Large intestine (tissue), 12 donors: ENCODE measurements at places on chromosomes 6 and 20.
A peak's percentile ranks its signal among the peaks of the same experiment; 100 is the strongest.

DNA sequence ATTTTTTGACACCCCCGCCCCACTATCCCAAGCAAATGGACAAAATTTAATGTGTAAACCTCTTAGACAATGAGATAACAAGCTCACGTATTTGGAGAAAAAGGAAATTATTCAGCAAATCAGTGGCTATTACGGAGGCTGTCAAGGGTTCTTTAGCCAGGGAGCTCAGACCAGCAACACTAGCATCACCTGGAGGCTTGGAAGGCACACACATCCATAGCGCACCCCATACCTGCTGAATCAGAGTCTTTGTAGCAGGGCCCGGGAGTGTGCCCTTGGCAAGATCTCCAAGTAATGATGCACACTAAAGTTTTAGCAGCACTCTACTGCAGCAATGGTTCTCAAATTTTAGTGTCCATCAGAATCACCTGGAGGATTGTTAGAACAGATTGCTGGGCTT, 223.2 kb upstream of the BTBD3 start:
- DNase-seq, result no peak
- H3K4me1 ChIP-seq, result no peaks in the 10 kb centered on the region
- no peaks in the 10 kb centered on the region for H3K27me3 ChIP-seq
- no peak overlapping the region for H3K4me3 ChIP-seq
- H3K36me3 ChIP-seq, result no peaks in the 10 kb centered on the region

DNA sequence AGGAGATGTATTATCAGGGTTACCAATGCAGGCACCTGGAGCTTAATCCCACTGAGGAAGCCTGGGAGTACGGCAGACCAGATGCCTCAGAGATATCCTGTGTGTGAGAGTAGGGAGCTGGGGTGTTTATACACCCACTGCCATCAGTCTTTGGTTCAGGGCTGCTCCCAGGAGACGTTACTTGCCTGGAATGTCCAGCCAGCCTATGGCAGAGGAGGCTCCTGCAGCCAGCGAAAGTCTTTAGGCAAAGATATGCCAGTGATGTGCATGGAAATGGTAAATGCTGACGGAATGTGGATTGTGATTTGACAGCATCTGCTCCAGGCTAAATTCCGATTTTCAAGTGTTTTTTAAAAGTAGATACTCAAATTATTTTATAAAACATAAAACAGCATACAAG, 282.0 kb downstream of the BTBD3 start:
- no peak overlapping the region for H3K4me3 ChIP-seq
- no peak overlapping the region for H3K27ac ChIP-seq
- H3K36me3 ChIP-seq, result no peaks in the 10 kb centered on the region
- DNase-seq, result no peak

DNA sequence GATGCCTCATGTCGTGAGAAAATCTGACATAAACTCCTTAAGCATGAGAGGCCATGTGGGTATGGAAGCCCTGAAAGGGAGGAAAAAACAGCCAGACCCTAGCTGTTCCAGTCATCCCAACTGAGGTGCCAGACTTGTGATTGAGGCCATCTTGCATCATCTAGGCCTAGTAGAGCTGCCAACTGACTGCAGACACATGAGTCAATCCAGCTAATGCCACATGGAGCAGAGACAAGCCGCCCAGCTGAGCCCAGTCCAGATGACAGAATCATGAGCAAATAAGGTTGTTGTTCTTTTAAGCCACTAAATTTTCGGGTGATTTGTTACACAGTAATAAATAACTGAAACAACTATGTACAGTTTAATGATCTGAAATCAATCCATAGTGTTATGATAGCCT, 680.9 kb downstream of the MAFB start:
- H3K4me1 ChIP-seq, result no peaks in the 10 kb centered on the region
- no peaks in the 10 kb centered on the region for H3K36me3 ChIP-seq

DNA sequence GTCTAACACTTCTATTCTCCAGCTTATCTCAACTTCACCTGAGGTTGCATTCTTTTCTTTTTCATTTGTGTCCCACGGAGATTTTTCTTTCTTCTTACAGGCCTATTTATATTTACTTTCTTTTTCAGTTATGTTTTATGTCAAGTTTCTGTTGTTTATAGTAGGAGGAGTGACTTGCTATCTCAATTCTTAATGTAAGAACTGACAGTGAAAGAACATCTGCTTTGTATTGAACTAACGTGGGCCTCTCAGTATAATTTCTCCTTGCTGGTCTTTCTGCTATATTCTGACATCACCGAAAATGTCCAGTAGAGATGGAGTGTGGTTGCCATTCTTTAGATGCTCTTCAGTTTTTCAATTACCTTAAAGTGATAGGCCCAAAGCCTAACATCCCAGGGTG, 521.7 kb downstream of the EPM2A start:
- H3K27me3 ChIP-seq, result no peaks in the 10 kb centered on the region
- H3K36me3 ChIP-seq, result no peaks in the 10 kb centered on the region
- DNase-seq, result no peak
- no peaks in the 10 kb centered on the region for H3K4me1 ChIP-seq
- no peak overlapping the region for H3K4me3 ChIP-seq
- no peak overlapping the region for H3K27ac ChIP-seq

GRCh38 chr20:22986601-22987000, 48.5 kb upstream of the SSTR4 start:
- H3K4me3 ChIP-seq, result no peak overlapping the region
- H3K27me3 ChIP-seq, result no peaks in the 10 kb centered on the region
- no peak overlapping the region for H3K27ac ChIP-seq
- no peaks in the 10 kb centered on the region for H3K4me1 ChIP-seq
- H3K36me3 ChIP-seq, result no peaks in the 10 kb centered on the region
- DNase-seq, result no peak

DNA sequence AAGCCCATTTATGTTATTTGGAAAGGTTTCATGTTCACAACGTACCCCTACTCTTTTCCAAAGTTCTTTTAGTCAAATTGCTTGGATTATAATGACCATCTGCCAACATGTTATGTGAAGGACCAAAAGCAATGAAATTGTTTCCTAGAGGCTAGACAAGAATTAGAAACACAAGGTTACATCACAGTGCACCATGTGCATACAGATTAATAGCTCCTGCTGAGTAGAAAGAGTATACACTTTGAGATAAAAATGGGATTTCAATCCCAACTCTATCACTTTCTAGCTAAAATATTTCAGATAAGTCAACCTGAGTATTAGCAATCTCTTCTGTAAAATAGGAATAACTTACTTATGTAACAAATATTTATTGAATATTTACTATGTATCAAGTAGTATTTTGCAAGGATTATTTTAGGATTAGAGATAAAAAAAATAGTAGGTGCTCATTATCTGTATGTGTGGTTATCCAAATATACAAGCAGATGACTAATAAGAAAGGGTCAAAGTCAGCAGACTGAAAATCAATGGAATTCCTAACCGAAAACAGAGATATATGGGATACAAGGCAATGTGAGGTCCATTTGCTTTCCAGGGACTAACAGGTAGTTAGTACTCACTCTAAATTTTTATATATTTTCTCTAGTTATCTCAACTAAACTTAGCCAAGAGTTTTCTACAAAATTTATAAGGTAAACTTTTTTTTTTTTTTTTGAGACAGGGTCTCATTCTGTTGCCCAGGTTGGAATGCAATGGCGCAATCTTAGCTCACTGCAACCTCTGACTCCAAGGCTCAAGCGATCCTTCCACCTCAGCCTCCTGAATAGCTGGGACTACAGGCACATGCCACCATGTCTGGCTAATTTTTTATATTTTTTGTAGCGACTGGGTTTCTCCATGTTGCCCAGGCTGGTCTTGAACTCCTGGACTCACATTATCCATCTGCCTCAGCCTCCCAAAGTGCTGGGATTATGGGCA, 127.7 kb downstream of the PDSS2 start:
- no peak overlapping the region for H3K4me3 ChIP-seq
- H3K4me1 ChIP-seq, result no peaks in the 10 kb centered on the region
- no peak overlapping the region for H3K27ac ChIP-seq
- no peak for DNase-seq

DNA sequence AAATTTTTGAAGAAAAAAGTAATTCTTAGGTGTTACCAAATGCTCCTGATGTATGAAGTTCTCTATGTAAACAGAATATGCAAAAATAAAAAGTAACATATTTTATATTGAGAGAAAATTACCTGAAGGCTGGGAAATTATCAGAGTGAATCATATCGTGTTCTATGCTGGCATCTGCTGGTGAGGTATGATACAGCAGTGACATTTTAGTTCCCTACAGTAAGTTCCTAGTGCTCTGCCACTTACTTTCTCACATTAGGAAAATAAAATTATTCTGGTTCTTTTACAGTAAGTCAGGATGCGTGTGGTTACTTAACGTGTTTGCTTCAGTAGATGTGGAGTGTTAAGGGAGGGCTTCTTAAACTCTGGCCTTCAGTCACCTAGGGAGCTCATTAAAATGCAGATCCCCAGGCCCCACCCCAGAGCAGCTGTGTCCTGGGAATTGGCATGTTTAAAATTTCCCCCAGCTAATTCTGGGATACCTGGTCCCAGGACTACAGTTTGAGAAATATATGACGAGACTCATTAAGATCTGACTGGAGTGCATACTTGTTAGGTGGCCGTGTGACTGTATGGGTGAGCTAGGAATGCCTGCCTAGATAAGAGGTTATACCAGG, 3.2 kb downstream of the ACTR5 start:
- H3K4me3 ChIP-seq, result no peak overlapping the region
- peak; percentile 15 for DNase-seq
- peaks cover 8% of the 10 kb centered on the region for H3K4me1 ChIP-seq
- H3K36me3 ChIP-seq, result peaks cover 23% of the 10 kb centered on the region

GRCh38 chr6:114200891-114201290, 141.9 kb downstream of the HS3ST5 start:
- no peaks in the 10 kb centered on the region for H3K36me3 ChIP-seq
- no peaks in the 10 kb centered on the region for H3K27me3 ChIP-seq
- DNase-seq, result peak; percentile 55

DNA sequence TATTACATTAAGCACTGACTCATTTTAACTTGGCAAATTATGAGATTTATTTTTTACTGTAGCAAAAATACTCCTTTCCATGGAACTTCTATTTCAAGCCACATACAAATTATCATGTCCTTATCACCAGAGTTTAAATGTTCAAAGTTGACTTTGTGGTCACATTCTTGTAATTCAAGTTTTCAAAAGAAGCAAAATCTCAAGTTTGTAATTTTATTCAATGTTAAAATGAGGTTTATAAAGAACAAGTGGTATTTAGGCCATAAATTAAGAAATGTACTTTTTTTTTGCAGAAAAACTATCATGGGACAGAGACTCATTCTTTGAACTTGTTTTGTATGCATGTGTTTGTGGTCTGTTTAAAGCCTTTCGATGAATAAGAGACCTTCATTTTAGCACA, 811.5 kb downstream of the TENT5A start:
- H3K27me3 ChIP-seq, result no peaks in the 10 kb centered on the region
- DNase-seq, result no peak
- H3K36me3 ChIP-seq, result no peaks in the 10 kb centered on the region
- no peak overlapping the region for H3K27ac ChIP-seq
- H3K4me3 ChIP-seq, result no peak overlapping the region

DNA sequence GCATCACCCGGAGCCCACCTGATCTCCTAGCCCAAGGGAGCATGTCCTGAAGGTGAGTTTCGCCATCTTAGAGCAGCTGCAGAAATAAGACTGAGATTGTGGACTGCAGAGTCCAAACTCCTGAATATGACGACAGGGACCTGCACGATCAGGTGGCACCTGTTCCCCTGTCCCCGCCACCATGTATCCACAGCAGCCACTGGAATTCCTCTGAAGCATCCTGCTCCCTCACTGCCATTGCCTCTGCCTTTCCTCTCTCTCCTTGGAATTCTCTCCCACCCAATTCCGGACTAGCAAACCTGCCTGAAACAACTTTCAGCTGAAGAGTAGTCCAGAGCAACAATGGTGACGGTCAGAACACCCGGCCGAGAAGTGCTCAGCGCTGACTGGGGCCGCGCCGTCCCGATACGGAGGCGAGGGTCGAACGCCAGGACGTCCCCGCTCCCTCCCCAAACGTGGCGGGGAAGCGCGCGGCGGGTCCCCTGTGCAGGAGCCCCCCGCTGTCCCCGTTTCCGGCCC, 694 bp upstream of the FAM120B start:
- H3K27ac ChIP-seq, result peak overlapping the region; percentile 75
- H3K27me3 ChIP-seq, result no peaks in the 10 kb centered on the region
- peaks cover 26% of the 10 kb centered on the region for H3K4me1 ChIP-seq
- DNase-seq, result no peak
- H3K4me3 ChIP-seq, result peak overlapping the region; percentile 98

DNA sequence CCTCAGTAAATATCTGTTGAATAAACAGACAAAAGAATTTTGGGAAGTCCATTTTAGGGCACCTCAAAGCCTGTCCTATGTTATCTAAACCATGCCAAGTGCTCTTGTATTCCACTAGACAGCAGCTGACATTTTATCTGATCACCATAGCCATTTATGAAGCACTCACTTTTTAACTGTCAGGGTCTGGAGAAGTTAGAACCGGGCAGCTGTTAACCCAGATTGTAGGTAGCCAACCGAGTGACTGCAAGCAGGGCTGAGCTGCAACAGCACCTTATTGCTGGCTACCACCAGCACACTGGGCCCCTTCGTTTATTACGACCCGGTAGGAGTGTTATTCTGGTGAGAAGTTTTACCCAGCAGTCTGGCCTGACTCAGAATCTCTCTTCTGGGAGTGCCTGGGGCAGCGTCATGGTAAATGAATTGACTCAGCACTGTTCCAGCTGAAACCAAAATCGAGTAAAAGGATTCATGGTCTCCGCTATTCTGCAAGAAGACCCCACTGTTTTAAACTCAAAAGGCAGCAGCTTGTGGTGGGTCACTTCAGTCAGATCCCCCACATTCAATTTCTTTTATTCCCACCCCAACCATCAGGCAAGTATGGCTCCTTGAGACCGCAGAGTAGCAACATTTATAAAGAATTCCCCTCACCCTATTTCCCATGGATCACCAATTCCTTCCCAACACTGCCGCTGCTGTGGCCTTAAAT, 1.7 kb downstream of the UBE2V1 start:
- H3K4me1 ChIP-seq, result peaks cover 49% of the 10 kb centered on the region
- peaks cover 3% of the 10 kb centered on the region for H3K36me3 ChIP-seq
- H3K4me3 ChIP-seq, result peak overlapping the region; percentile 73
- H3K27me3 ChIP-seq, result no peaks in the 10 kb centered on the region
- peak overlapping the region; percentile 94 for H3K27ac ChIP-seq
